Stimulated activated naive B cell treated with anti-CD40 and anti-IgM and Interleukin-4, amounts not matched to agents 10 μg/mL and 1 μg/mL and 100 μg/mL, for 72 hours (primary cell): ENCODE measurements at places on chromosomes 2 and 18.

- no peaks in the 10 kb centered on the region for H3K36me3 ChIP-seq
- DNase-seq: no peak
- H3K4me3 ChIP-seq: no peak overlapping the region
- no peaks in the 10 kb centered on the region for H3K4me1 ChIP-seq
- peaks cover 35% of the 10 kb centered on the region for H3K27me3 ChIP-seq
Measured at GRCh38 chr2:201790291-201790690, 9.6 kb upstream of the ALS2 start.

- no peaks in the 10 kb centered on the region for H3K36me3 ChIP-seq
- H3K27ac ChIP-seq: no peak overlapping the region
- H3K4me1 ChIP-seq: no peaks in the 10 kb centered on the region
Measured at GRCh38 chr18:70961939-70962338, 673.1 kb downstream of the SOCS6 start.

DNA sequence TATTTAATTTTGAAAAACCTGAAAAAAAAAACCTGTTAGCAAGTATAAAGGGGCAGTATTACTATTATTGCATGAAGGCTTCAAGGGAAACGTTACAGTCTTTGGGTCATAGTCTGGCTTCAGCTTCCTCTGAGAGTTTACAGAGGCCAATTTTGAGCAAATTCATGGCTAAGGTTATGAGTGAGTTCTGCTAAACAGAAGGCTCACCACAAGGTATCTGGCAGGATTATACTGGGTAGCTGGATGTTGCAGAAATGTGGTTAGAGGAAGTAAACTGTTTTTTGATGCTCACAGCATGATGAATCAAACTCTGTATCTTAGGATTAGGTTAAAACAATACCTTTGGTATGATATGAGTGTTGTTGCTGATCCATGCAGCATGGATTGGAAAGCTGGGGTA, 9.3 kb downstream of the MRPL19 start:
- peaks cover 2% of the 10 kb centered on the region for H3K4me1 ChIP-seq
- no peak overlapping the region for H3K4me3 ChIP-seq
- H3K27me3 ChIP-seq: no peaks in the 10 kb centered on the region
- peaks cover 56% of the 10 kb centered on the region for H3K36me3 ChIP-seq
- DNase-seq: no peak
- no peak overlapping the region for H3K27ac ChIP-seq

DNA sequence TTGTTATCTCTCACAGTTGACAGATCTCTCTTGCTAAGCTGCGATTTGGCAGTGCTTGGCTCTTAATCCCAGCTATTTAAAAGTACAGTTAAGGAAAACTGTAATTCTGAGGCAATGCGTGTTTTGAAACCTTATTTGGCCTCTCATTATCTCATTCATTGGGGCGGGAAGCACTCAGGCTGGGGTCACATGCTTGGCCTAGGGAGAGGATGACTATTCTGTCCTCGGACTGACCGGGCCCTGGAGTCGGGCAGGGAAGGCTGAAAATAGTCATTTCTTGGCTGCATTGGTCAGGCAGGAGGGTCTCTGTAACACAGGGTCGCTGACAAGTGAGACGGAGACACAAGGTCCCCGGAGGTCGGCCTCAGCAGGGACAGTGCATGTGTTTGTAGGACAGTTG, 20.2 kb upstream of the EMILIN2 start:
- DNase-seq: no peak
- no peaks in the 10 kb centered on the region for H3K36me3 ChIP-seq
- H3K27ac ChIP-seq: no peak overlapping the region
- no peak overlapping the region for H3K4me3 ChIP-seq
- H3K4me1 ChIP-seq: no peaks in the 10 kb centered on the region

DNA sequence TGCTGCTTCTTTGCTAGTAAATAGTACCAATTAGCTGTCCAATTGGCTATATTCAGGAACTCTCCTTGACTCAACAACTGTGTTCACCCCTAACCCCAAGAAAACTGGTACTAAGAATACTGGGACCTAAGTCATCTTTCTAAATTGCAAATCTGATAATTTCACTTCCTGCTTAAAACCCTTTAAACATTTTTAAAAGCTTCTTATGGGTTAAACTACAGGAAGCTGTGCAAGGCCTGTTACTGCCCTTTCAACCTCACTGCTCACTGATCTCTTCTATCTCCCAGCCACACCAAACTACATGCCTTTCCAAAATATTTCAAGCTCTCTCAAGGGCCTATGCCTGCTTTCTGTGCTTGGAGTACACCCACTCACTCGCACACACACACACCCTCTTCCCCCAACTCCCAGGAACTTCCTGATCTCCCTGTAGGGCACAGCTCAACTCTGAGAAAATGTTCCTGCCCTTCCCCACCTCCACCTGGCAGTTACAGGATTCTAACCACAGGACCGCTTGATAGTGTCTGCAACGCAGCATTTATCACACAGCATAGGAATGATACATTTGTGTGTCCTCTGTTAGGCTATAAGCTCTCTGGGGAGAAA, 6.7 kb downstream of the LMAN1 start:
- peak overlapping the region; percentile 63 for H3K27ac ChIP-seq
- H3K4me3 ChIP-seq: no peak overlapping the region
- H3K27me3 ChIP-seq: no peaks in the 10 kb centered on the region
- peaks cover 8% of the 10 kb centered on the region for H3K4me1 ChIP-seq
- peaks cover 33% of the 10 kb centered on the region for H3K36me3 ChIP-seq

GRCh38 chr2:62152000-62152399, 43.9 kb upstream of the B3GNT2 start:
- DNase-seq: no peak
- H3K27ac ChIP-seq: no peak overlapping the region
- peaks cover 11% of the 10 kb centered on the region for H3K4me1 ChIP-seq
- H3K4me3 ChIP-seq: no peak overlapping the region
- peaks cover 10% of the 10 kb centered on the region for H3K36me3 ChIP-seq

- no peak for DNase-seq
- no peaks in the 10 kb centered on the region for H3K4me1 ChIP-seq
- no peak overlapping the region for H3K4me3 ChIP-seq
- H3K36me3 ChIP-seq: no peaks in the 10 kb centered on the region
Measured at GRCh38 chr18:71673954-71674353, 870.2 kb downstream of the CBLN2 start.

GRCh38 chr2:117693154-117693553, 121.3 kb upstream of the DDX18 start:
- no peaks in the 10 kb centered on the region for H3K4me1 ChIP-seq
- H3K4me3 ChIP-seq: no peak overlapping the region
- H3K27me3 ChIP-seq: no peaks in the 10 kb centered on the region
- H3K36me3 ChIP-seq: no peaks in the 10 kb centered on the region

- H3K27ac ChIP-seq: no peak overlapping the region
- H3K4me1 ChIP-seq: no peaks in the 10 kb centered on the region
- H3K36me3 ChIP-seq: no peaks in the 10 kb centered on the region
- H3K27me3 ChIP-seq: no peaks in the 10 kb centered on the region
Measured at GRCh38 chr18:25057491-25058050, 294.4 kb downstream of the ZNF521 start.

- no peaks in the 10 kb centered on the region for H3K4me1 ChIP-seq
- H3K27ac ChIP-seq: no peak overlapping the region
- H3K27me3 ChIP-seq: no peaks in the 10 kb centered on the region
- no peak overlapping the region for H3K4me3 ChIP-seq
Measured at GRCh38 chr2:34492561-34493455, 893.7 kb upstream of the FAM98A start.

DNA sequence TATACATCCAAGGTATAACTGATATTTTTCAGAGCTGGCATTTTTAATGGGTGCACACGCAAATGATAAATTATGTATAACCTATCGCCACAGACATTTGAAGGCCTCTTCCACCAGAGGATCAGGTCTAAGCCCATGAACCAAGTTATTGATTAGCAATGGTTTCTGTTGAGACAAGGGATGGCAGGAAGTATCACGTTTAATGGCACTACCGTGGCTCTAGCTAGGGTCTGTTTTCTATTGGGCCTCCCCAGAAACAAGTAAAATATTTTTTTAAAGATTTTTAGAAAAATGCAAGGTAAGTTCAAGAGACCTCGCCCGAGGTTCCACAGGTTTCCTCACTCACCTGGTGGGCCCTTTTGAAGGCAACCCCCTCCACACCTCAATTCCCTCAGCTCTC, 667 bp downstream of the GFPT1 start:
- DNase-seq: no peak
- H3K4me3 ChIP-seq: peak overlapping the region; percentile 96
- peak overlapping the region; percentile 90 for H3K27ac ChIP-seq
- peaks cover 5% of the 10 kb centered on the region for H3K36me3 ChIP-seq
- H3K4me1 ChIP-seq: peaks cover 23% of the 10 kb centered on the region

DNA sequence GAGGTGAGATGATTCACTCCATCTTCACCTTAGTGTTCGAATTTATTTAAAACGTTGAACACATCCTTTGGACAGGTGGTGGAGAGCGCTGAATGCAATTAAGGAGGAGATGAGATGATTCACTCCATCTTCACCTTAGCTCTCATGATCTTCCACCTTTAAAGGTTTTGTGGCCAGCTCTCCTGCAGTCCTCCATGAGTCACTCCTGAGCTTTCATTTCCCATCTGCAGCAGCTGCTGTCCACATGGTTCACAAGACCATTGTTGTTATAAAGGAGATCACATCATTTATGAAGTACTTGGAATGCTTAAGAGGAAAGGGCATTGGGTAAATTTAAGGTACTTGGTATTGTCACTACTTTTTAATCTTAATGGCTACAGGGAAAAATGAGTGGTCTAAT, 298.5 kb downstream of the PAX3 start:
- H3K27me3 ChIP-seq: peaks cover 4% of the 10 kb centered on the region
- no peak overlapping the region for H3K4me3 ChIP-seq
- no peak overlapping the region for H3K27ac ChIP-seq
- DNase-seq: no peak

GRCh38 chr2:212158081-212158480, 380.5 kb downstream of the ERBB4 start:
- no peaks in the 10 kb centered on the region for H3K27me3 ChIP-seq
- H3K4me1 ChIP-seq: no peaks in the 10 kb centered on the region
- DNase-seq: no peak

- H3K27me3 ChIP-seq: no peaks in the 10 kb centered on the region
- H3K4me3 ChIP-seq: no peak overlapping the region
- H3K36me3 ChIP-seq: no peaks in the 10 kb centered on the region
- no peak overlapping the region for H3K27ac ChIP-seq
- peaks cover 19% of the 10 kb centered on the region for H3K4me1 ChIP-seq
Measured at GRCh38 chr2:145018502-145018901, 498.6 kb upstream of the ZEB2 start.

- peaks cover 45% of the 10 kb centered on the region for H3K36me3 ChIP-seq
- no peaks in the 10 kb centered on the region for H3K27me3 ChIP-seq
- peak overlapping the region; percentile 39 for H3K27ac ChIP-seq
- no peak overlapping the region for H3K4me3 ChIP-seq
- DNase-seq: no peak
Measured at GRCh38 chr2:134446383-134447017, 192.6 kb downstream of the MGAT5 start.

DNA sequence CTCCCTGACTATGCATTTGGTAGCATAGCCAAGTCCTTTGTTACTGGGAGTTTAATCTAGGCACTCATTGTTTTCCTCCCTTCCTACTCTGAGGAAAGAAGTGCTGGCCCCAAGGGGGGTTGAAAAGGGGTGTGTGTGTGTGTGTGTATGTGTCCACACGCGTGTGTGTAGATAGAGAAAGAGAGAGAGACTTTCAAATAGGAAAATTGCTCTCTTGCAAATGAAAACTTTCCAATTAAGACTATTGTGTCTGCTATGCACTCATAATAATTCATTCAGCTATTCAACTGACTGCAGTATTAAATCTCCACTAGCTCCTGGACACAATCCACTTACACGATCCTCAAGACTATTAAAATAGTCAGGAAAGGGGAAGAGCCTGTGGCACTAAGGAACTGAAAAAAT, 92.9 kb upstream of the CSRNP3 start:
- H3K4me3 ChIP-seq: no peak overlapping the region
- H3K27me3 ChIP-seq: no peaks in the 10 kb centered on the region
- H3K27ac ChIP-seq: no peak overlapping the region
- no peak for DNase-seq

GRCh38 chr2:127320586-127321275, 26.8 kb upstream of the ERCC3 start:
- no peak for DNase-seq
- no peak overlapping the region for H3K4me3 ChIP-seq
- H3K27me3 ChIP-seq: no peaks in the 10 kb centered on the region
- peaks cover 44% of the 10 kb centered on the region for H3K36me3 ChIP-seq
- peaks cover 2% of the 10 kb centered on the region for H3K4me1 ChIP-seq
